ENCODE measurements at places on chromosomes 3 and 15.

DNA sequence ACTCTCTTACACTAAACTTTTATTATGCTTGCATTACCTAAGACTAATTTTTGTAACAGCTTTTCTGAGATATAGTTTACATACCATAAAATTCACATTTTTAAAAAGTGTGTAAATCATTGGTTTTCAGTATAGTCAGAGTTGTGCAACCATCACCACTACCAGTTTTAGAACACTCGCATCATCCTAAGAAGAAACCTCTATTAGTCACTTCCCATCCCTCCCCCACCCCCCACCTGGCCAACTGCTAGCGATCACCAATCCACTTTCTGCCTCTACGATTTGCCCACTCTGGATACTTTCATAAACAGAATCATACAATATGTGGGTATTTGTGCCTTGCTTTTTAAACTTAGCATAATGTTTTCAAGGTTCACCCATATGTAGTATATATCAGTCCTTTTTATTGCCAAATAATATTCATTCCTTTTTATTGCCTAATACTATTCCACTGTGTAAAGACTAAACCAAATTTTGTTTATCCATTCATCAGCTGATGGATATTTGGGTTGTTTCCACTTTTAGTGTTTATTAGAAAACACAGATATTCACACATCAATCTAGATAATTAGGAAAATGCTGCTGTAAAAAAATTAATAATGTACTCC is 23.0 kb downstream of the UBP1 start:
- DNase-seq, result no peak

GRCh38 chr15:91196768-91197167 is 96.7 kb downstream of the SV2B start:
- DNase-seq, result no peak

DNA sequence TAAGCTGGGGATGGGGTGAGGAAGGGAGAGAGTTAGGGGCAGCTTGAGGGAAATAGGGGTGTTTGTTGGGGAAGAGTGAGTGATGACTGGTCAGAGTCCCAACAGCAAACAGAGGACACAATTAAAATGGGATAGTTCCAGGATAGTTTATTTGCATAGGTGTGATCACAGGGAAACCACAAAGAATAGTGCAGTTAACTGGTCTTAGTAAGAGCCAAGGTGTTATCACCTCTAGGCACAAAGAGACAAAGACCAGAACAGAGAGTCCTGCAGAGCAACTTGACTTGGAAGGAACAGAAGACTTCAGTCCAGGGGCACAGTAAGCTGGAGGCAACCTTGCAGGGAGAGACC is 42.1 kb upstream of the DLG1 start:
- no peak for DNase-seq

GRCh38 chr3:182814419-182815062 is 21.2 kb downstream of the ATP11B start:
- DNase-seq, result no peak

DNA sequence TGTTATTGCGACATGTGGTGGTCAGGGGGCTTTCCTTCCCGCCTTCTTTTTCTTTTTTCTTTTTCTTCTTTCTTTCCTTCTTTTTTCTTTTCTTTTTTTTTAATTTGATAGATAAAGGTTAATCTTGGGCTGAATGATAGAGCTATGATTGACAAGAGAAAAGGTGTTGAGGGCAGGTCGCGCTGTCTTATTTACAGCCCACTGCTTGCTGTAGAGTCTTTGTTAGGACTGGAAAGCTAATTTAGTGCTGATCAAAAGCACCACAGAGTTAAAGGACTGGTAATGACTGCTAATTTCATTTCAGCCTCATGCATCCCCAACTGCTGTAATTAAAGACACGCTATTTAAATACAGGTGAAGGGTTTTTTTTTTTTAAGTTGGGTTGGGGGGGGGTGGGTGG is 10.6 kb upstream of the SOX2 start:
- no peak for DNase-seq
